ENCODE measurements at places on chromosomes 11 and 22.

GRCh38 chr11:15824060-15824459 is 532.3 kb downstream of the SOX6 start:
- no peak for DNase-seq

DNA sequence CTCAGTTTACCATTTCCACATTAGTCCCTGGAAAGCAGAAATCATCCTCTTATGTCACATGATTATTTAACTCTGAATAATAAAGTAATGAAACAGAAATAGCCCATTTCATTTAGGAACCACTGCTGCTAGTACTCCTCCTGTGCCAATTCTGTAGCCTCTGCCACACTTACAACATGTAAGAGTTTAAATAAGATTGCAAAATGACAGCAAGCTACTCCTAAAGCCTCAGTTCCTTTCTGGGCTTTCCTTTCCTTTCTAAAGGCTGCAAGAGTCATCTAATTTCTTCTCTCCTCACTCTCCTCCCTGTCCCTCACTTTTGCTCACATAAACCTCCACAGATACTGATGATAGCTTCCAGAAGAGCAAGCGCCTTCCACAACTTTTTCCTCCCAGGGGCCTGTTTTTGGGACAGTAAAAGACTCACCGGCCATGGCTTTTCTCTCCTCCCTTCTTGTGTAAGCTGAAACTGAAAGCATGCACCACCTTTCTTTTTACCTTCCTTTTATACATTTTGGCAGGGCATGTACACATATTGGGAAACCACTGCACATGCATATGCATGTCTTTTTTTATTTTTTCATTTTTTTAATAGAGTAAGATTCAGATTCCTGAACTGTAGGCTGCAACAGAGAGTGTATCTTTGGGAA is 38.5 kb downstream of the CARD18 start:
- DNase-seq: peak; percentile 5

- no peak for DNase-seq
Observed at GRCh38 chr11:1533342-1533725, 38.7 kb downstream of the DUSP8 start.

DNA sequence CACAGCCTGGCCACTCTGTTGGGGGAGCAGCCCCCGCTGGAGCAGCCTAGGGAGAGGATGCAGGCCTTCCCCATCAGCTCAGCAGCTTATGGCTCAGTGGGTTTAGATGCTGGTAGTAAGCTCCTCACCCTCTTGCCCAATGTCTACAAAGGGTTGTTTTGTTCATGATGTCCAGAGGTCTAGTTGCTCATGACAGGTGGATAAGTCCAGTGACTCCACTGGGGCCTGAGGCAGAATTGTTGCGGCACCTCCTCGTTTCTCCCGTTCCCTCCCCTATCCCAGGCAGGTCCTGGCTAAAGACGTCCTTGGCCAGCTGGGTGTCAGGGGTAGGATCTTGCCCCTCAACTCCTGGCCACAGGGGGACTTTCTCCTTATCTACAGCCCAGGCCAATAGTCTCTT is 233.5 kb upstream of the B3GAT1 start:
- DNase-seq: no peak

GRCh38 chr11:106627694-106628093 is 390.6 kb downstream of the GUCY1A2 start:
- no peak for DNase-seq

Data from CD4-positive, alpha-beta T cell (primary cell).